ENCODE measurements at places on chromosomes 12 and 14. TPM values are rescaled to one million over a fixed set of nuclear protein-coding genes. Genes with fewer than 3 reads are reported as not detected.
A peak's percentile ranks its signal among the peaks of the same experiment; 100 is the strongest.

Gene UNC79
- total RNA-seq = 0.02 TPM

Gene FOXN4
- total RNA-seq = not detected

Gene SVOP
- not detected for total RNA-seq

Gene TAS2R7
- not detected for total RNA-seq

Gene BCL11B
- 62.1 TPM for total RNA-seq

Gene PRIMA1
- not detected for total RNA-seq

Gene DUSP6
- 60.9 TPM for total RNA-seq

Gene PPP2R5C
- total RNA-seq = 232 TPM

Gene STON2
- total RNA-seq = 0.05 TPM

Gene ZNF641
- 5.6 TPM for total RNA-seq

Gene AQP6
- not detected for total RNA-seq

Gene AMDHD1
- total RNA-seq = 1.7 TPM

Gene GALNT6
- 11.7 TPM for total RNA-seq

Gene TBX5
- not detected for total RNA-seq

Gene CELA1
- 0.18 TPM for total RNA-seq

Gene ZNF705A
- total RNA-seq = not detected

Gene PPP1R12A
- total RNA-seq = 72.2 TPM

Gene NRXN3
- total RNA-seq = not detected

Gene RPGRIP1
- 0.21 TPM for total RNA-seq

Gene IFNG-AS1
- total RNA-seq = 0.35 TPM

Gene ANAPC7
- total RNA-seq = 52.6 TPM

GRCh38 chr14:104219731-104220214 lies 81.4 kb downstream of the KIF26A start:
- no peak for DNase-seq

DNA sequence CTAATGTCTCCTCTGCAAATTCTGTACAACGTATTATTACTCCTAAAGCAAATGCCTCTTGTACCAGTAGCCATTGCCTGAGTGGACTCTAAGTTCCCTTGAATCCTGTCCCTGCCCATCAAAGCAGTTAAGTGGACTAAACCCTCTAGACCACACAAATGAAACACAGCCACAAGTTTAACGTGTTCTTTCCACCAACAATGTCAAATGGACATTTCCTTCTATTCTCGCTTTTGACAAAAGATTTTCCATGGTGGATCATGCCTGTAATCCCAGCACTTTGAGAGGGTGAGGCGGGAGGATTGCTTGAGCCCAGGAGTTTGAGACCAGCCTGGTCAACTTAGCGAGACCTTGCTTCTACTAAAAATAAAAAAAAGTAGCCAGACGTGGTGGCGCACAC lies 15.9 kb downstream of the CCDC88C start:
- no peak for DNase-seq

- no peak for DNase-seq
Measured at GRCh38 chr12:53744130-53744441, 7.7 kb downstream of the CISTR start.

- no peak for DNase-seq
Measured at GRCh38 chr14:104974146-104974541, 4.0 kb downstream of the AHNAK2 start.

GRCh38 chr12:23731035-23731434 lies 218.4 kb downstream of the SOX5 start:
- no peak for DNase-seq

GRCh38 chr12:106915635-106916026 lies 40.1 kb upstream of the TMEM263 start:
- DNase-seq = peak; percentile 18

- peak; percentile 71 for DNase-seq
Measured at GRCh38 chr14:20680843-20681347, 3.5 kb upstream of the RNASE4 start.

- DNase-seq = no peak
Measured at GRCh38 chr12:104348283-104348993, 44.9 kb downstream of the EID3 start.

DNA sequence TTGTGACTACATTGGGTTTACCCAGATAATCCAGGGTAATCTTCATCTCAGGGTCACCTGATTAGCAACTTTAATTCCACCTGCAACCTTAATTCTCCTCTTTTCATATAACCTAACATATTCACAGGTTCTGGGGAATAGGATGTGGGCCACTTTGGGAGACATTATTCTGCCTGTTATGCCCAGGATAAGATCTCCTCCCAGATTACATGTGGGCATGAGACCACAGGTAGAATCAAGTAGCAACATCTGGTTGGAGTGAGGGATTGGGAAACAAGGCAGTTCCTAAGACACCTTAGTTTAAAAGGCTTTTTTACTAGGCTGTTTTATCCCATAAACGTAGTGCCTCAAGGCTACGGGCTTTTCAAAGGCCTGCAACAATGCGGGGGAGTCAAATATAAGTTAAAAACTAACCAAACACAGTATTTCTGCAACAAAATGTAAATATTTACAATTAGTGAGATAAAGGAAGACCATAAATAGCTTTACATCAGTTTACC lies 181.5 kb downstream of the FOXA1 start:
- no peak for DNase-seq

GRCh38 chr14:69460093-69460701 lies 24.3 kb upstream of the PLEKHD1 start:
- peak; percentile 79 for DNase-seq

GRCh38 chr12:5803532-5803931 lies 141.5 kb downstream of the ANO2 start:
- no peak for DNase-seq

DNA sequence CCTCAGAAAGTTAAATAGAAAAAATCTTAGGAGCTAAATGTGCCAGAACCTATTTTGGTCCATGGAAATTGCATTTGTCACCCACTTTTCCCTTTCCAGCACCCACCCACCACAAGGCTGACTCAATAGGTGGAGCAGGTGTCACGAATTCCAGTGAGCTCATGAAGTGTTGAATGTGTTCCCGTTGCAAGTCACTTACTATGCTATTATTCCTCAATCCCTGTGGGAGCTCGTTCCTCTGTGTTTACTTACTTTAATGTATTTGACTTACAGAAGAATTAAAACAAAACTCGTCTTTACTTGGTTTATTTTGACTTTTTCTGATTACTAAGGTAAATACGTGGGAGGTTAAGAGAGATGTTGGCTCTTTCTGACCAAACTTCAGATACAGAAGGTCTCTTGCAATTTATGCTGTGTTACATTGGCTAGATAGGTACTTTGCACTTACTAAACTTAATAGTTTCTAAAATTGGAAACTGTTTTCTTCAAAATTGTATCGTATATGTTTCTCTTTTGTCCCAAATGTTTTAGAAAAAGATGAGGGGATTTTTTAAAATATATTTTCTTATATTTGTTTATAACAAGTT lies 269.4 kb upstream of the NOVA1 start:
- no peak for DNase-seq

DNA sequence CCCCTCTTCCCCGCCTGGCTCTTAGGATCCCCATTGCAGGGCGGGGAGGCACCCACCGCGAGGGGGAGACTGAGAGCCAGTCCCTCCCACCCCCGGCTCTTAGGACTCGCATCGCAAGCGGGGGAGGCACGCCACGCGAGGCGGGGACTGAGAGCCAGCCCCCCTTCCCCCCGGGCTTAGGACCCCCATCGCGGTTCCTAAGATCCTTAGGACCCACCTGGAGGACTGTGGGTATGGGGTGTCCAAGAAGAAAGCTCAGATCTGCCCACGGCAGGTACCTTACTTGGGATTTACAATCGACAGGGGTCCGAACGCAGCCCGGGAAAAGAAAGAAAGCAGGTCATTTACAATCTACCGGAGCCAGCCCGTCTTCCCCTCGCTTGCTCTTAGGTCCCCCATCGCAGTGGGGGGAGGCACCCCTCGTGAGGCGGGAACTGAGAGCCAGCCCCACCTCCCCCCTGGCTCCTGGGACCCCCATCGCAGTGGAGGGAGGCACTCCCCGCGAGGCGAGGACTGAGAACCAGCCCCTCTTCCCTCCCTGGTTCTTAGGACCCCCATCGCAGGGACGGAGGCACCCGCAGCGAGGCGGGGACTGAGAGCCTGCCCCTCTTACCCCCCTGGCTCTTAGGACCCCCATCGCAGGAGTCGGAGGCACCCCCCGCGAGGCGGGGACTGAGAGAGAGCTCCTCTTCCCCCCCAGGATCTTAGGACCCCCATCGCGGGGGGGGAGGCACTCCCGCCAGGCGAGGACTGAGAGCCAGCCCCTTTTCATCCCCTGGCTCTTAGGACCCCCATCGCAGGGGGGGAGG lies 43.7 kb downstream of the DDX11 start:
- DNase-seq = peak; percentile 78

- DNase-seq = no peak
Measured at GRCh38 chr12:80422550-80422949, 21.5 kb upstream of the PTPRQ start.

DNA sequence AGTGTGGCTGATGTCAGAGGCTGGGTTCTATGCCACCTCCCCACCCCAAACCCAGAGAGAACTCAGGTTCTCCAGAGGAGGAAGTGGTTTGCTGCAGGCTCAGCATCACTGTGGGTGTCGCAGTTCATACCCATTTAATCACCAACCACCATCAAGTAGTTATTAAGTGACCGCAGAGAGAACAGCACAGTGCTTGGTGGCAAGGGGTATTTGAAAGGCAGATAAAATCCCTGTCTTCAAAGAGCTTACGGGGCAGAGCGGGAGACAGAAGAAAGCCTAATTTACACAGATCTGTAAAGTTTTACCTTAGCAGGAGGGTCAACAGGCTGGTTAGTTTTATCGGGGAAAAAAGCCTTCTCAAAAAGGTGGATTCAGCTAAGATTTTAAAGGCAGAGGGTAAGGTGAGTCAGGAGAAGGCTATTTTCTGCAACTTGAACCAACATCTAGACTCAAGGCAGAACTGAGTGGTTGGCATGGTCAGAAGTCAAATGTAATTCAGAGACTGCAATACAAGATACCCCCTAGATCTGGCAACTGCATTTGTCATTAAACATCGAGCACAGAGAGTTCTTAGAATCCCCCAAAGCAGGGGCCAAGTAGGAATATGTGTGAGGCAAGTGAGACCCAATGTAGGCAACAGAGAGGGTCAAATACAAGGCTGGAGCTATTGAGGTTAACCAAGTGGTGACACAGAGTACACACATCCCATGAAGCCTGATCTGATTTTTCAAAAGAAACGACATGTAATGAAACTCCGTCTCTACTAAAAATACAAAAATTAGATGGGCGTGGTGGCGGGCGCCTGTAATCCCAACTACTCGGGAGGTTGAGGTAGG lies 13.2 kb downstream of the PXN start:
- DNase-seq = peak; percentile 79

- peak; percentile 4 for DNase-seq
Measured at GRCh38 chr12:65525491-65526141, 247.1 kb downstream of the MSRB3 start.

DNA sequence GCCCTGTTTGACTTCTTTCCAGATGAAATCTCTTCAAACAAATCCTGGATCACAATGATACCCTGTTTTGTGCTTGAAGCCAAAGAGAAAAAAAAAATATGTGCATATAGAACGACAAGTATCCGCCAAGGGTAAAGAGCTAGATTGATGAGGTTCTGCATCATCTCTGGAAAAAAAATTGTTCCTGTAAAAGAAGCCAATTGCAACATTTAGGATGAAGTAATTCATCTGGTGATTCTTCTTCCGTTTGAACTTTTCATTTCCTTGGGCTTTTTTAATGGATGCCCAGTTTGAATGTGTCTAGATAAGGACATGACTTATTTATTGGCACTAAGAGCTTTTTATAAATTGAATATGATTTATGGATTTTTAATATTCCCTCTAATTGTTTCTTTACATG lies 38.1 kb upstream of the NPAS3 start:
- no peak for DNase-seq

GRCh38 chr14:104532191-104532555 lies 47.4 kb upstream of the C14orf180 start:
- DNase-seq = no peak

- DNase-seq = no peak
Measured at GRCh38 chr14:23062002-23062401, 4.7 kb upstream of the CDH24 start.

- no peak for DNase-seq
Measured at GRCh38 chr12:52846356-52846970, 2.3 kb downstream of the KRT78 start.

DNA sequence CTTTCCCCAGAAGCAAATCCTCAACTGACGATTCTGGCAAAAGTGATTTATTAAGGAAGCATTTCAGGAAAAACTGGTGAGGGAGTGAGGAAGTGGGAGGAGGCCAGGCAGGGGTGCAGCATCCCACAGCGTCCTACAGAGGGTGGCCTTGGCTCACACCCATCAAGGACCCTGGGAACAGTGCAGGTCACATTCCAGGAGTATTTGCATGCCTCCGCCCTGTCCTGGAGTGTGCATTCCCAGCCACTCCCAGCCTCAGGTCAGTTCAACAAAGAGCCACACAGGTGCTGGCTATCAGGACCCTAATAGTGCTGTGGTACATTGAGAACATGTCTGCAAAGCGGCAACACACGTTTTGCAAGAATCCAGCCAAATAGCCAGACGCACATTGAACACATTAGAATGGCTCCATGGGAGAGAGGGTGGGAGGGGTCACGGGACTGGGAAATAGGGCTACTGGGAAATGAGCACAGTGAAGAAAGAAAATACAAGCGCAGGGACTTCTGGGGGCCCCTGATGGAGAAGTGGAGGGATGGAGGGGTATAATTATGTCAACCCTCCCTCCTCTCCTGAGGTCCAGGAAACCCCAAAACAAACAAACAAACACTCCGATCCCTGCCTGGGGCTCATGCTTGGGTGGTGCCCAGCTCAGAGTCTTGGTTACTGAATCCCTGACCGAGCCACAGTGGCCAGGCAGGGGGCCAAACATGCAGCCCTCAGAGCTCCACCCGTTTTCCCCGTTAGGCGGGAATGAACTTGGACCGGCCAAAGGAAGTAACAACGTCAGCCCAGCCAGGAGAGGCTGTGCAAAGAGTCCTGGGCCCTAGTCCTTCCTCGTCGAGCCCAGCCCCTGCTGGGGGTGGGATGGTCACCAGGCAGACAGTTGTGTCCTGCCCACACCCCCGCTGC lies 36.5 kb downstream of the CMKLR1 start:
- no peak for DNase-seq

DNA sequence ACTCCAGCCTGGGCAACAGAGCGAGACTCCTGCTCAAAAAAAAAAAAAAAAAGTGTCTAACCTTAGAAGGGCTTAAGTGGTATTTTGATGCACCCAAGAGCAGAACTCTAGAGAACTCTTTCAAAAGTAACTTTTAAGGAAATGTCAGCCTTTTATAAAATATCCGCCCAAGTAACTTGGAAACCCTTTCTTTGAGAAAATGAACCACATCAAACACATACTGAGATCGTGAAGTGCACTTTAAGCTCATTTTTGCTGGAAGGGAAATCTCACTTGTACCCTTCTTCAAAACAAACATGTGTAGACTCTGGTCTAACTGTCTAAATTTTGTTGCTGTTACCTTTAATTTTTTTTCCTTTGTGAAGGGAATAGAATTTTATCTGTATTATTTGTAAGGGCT lies 5.5 kb downstream of the C12orf56 start:
- no peak for DNase-seq

Data from activated CD4-positive, alpha-beta T cell treated with anti-CD3 and anti-CD28 coated beads for 36 hours (primary cell).